ENCODE measurements at places on chromosomes 13 and 19.

DNA sequence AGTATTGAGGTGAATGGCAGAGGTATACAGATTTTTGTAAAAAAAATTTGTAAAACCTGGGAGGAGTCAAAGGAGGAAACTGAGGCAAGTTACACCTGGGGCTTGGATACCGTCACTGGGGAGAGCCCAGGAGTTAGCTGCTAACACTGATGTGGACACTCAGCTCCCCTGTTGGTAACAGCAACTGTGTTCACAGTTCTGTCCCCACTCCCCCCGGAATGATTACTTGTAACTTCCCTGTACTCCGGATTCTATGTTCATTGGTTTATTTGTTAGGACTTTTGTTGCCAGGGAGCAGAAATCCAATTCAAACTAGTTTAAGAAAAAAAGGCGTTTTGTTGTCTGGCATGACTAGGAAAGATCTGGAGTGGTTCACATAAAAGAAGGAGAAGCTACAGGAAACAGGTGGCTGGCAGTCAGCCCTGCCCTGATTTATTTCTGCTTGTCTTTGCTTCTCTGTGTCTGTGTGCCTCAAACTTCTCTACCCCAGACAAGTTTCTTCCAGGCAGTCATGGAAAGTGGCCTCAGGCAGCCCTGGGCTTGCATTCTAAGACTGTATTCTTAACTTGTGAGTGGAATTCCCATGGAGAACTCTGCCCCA is 2.3 kb upstream of the GPR12 start:
- DNase-seq, result no peak

- peak; percentile 44 for DNase-seq
These were observed 1124.9 kb downstream of the EFNB2 start for GRCh38 chr13:105410602-105411001.

GRCh38 chr19:30085394-30085793 is 143.4 kb downstream of the URI1 start:
- DNase-seq, result peak; percentile 55

DNA sequence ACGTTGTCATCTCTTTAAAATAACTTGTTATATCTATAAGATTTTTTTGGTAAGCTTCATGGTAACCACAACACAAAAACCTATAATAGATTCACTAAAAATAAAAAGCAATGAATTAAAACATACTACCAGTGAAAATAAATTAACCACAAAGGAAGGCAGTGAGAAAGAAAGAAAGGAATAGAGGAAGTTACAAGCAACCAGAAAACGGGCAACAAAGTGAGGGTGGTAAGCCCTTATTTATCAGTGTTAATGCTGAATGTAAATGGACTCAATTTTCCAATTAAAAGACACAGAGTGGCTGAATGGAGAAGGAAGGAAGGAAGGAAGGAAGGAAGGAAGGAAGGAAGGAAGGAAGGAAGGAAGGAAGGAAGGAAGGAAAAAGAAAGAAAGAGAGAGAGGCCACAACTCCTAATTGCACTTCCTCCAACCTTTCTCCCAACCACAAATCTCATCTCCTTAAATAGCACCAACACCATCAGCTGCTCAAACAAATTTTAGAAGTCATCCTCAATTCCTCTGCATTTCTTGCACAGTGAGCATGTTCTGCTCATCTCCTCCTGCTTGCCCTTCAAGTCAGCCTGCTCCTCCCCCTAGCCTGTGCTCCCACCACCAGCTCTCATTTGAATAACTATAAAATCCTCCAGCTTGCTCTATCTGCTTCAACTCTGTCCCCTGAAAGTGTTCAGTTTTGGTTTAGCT is 48.6 kb downstream of the CCNA1 start:
- no peak for DNase-seq

DNA sequence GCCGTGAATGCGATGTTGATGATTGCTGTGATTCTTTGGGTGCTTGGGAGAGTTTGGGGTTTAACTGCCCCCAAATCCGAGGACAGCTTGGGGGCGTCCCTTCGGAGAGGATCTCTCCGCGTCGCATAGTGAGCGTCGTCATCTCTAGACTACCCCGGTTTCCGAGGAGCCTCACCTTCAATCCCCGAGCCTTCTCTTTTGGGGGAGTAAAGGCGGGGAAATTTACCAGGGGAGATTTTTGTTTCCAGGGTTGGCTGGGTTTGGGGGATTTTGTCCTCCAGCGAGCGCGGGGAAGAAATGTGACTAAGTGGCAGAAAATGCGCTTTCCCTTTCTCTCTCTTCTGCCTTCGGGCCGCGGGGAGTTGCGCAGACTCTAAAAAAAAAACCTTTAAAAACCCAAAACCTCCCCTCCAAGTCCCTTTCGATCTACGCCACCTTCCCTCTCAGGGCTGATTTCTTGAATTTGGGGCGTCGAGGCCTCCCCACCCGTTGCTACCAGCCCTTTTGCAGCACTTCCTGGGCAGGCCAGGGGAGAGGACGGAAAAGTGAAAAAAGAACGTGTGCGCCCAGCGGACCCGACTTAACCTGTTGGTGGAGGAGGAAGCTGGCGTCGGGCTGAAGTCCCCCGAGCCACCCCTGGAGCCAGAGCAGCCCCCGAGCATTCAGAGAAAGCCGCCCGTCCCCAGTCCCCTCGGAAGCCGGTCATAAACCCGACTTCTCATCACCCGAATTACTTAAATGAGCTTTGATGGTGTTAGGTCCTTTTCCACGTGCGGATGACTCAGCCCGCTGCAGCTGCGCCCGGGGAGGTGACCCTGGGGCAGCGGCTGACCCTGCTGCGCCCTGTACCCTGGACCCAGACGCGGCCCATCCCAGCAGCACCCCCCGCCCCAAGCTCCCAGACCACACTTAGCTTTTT is 17.7 kb downstream of the NFIX start:
- DNase-seq, result no peak

DNA sequence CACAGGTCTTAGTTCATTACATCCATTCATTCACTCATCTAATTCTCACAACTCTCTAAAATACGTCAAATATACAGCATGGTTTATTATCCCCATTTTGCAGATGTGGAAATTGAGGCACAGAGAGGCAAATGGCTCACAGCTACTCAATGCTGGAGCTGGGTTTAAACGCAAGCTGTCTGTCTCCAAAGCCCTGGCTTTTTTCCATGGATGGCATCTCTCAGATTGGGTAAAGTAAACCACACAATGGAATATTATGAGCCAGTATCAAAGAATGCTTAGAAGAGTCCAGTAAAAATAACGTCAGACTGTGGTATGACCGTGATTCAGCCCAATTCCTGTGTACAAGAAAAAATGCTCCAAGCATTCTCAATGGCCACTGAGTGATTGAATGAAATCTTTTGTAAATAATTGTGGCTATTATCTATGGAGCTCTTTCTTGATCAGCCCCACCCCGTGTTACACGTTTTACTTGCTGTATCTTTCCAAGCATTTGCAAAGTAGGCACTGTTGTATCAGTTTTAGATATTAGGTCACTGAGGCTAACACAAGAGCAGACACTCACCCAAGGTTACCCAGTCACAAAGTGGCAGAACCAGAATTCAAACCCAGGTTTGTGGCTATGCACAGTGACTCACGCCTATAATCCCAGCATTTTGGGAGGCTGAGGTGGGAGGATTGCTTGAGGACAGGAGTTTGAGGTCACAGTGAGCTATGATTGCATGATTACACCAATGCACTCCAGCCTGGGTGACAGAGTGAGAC is 5.5 kb upstream of the ACP7 start:
- no peak for DNase-seq

DNA sequence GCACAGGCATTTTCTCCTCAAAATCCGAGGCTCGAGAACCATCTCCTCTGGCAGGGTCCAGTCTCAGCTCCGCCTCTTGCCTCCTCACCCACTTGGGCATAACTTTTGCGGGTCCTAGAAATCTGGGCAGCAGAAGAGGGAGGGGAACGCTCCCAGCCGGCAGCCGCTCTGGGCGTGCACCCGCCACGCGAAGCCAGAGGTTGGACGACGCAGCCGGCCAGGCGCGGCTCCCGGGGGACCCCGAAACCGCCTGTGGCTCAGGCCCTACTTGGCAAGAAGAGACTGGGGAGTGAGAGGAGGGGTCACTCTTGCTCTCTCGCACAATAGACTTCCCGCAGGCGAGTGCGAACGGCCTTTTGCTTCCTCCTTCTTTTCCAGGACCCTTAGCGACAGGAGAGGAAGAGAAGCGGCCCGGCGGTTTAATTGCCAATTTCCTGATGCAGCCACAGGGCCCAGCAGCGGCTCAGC is 6.0 kb upstream of the SOX1 start:
- DNase-seq, result no peak

DNA sequence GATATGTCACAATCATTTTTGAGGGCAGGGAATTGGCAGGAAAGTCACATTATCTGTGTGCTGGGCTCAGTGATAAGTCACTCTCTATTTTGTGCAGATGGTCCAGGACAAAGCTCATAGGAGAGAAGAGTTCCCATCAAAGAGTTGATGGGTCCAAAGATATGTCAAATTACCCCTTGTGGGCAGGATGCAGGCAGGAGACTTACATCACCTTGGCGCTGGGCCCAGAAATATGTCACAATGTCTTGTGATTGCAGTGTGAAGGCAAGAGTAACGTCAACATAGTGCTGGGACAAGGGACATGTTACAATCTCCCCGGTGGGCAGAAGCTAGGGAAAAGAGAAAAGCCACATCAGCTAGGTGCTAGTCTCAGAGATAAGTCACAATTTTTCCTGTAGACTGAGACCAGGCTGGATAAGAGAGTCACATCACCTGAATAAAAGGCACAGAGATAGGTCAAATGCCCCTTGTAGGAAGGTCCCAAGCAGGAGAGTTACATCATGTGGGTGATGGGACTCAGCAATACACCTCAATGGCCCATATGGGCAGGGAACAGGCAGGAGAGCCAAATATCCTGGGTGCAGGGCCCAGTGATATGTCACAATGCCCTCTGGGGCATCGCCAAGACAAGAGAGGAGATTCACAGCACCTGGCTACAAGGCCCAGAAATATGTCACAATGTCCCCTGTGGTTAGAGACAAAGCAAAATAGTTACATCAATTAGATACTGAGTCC is 47.9 kb downstream of the ZNF99 start:
- DNase-seq, result no peak

DNA sequence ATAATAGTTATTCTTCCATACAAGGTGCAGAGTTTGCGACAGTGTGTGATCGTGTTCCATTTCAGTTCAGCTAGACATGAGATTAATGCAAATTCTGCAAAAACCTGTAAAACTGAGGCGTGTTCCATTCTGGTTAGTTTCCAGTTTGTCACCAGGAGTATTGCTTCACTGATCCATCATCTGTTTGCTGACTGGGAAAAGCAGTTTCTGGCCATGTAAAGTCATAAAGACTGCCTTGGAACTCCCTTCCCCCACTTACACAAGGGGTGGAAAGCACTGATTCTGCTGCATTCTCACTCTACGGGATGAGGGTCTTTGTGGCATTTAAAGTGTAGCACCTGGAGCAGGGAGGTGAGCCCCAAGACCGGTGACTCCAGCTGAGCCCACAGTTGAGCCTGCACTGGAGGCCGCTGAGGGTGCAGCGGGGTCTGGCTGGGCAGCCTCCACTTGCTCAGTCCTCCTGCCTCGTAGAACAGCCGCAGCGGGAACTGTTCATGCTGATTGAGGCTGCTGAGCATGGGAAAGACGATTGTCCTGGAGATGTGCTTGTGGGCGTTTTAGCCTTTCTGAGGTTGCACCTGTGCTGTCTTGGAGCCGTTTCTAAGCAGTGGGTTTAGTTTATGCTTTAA is 2.0 kb downstream of the ZNF57 start:
- no peak for DNase-seq
